ENCODE measurements at places on chromosomes 1 and 21. TPM values are rescaled to one million over a fixed set of nuclear protein-coding genes. Genes with fewer than 3 reads are reported as not detected.

- DNase-seq: no peak
Measured at GRCh38 chr1:193413376-193413775, 227.0 kb upstream of the B3GALT2 start.

- no peak for DNase-seq
Measured at GRCh38 chr1:246726255-246726679, 2.1 kb downstream of the SCCPDH start.

Gene C21orf58
- total RNA-seq: 9.9 TPM

Gene EXTL1
- total RNA-seq: 0.14 TPM
